ENCODE measurements at places on chromosomes 2 and 18. TPM values are rescaled to one million over a fixed set of nuclear protein-coding genes. Genes with fewer than 3 reads are reported as not detected.

Gene FOXD4L1
- total RNA-seq = not detected

Gene DOK6
- 0.76 TPM for total RNA-seq

Gene ITPRIPL1
- total RNA-seq = 0.25 TPM

Gene LRRTM4
- not detected for total RNA-seq

Gene SEPTIN10
- total RNA-seq = 152 TPM

Gene FAHD2A
- 23.8 TPM for total RNA-seq

Gene COPS7B
- 30.4 TPM for total RNA-seq

Gene UGT1A3
- total RNA-seq = not detected

Gene C2orf80
- total RNA-seq = not detected

Gene RBM45
- total RNA-seq = 15.2 TPM

Gene RGPD3
- total RNA-seq = 0.13 TPM

Gene FLACC1
- total RNA-seq = 2.3 TPM

Gene C2orf81
- 3.5 TPM for total RNA-seq

Gene ACTG2
- not detected for total RNA-seq

Gene ZSWIM2
- not detected for total RNA-seq

DNA sequence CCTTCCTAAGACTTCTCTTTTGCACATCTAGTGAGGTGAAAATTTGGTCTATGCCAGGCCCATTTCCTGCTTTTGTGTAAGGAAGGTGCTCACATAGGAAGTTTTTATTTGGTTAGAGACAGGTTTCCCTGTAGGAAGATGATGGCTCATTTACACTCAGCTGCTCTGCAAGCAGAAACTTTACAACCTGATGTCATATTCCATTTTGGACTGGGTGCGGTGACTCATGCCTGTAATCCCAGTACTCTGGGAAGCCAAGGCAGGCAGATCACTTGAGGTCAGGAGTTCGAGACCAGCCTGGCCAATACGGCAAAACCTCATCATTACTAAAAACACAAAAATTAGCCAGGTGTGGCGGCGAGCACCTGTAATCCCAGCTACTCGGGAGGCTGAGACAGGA lies 35.8 kb downstream of the CASP10 start:
- DNase-seq = peak; percentile 48

DNA sequence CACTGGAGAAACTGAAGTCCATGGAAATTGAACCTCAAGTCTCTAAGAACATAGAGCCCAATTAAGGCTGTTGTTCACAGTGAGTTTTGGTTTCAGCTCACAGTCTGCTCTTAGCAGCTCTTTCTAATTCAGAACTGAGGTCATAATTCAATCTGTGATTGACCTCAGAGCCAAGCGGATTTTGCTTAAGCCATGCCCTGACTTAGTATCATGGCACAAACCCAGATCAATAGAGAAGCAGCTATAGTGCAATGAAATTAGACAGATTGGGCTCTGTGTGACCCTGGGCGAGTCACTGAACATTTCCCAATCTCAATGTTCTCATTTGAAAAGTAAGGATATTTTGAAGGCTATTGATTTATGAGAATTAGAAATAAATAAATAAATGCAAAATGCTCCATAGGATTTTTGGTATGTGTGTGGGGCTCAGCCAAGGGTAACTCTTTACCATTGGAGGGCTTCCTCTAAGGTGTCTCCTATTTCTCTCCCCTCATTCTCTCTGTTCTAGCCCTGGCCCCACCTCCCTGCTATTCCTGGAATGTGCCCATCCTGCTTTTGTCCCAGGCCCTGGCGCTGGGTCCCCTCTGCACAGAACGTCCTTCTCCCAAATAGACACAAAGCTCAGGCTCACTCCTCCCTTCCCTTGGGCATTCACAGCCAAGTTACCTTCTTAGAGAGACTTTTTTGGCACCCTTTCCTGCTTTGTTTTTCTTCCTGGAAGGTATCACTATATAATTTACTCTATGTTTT lies 239.6 kb downstream of the LPIN1 start:
- no peak for DNase-seq

DNA sequence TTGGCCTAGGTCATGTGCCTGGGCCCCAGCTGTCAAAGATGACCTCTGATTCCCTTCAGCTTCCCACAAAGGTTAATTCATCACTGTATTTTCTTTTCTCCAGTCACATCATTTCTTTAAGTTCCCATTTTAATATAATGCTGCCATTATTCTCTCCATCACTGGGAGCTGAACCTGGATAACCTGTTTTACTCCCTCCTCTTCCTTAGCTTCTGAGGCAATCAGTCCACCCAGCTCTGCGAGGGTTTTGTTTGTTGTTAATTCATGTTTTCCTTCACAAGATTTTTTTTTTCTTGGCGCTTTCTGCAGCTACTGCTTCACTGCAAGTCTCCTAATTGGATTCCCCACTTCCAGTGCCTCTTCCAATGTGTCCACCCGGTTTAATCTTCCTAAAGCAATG lies 5.1 kb upstream of the EML4 start:
- no peak for DNase-seq

DNA sequence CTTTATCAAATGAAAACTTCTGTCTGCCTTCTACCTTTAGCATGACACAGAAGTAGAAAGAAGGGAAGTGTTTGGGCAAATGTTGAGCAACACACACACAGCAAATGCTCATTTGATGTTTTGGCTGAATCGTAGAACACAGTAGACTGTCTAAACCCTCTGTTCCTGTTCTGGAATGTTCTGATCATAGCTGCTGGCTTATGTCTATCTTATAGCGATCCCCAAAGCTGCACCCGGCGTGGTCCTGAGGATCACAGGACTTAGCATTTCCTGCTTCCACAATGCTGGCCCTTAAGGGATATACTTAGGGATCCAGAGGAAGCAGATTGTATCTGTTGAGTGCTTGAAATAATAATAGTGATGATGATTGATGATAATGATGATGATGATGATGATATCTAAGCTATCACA lies 15.2 kb downstream of the GNLY start:
- DNase-seq = peak; percentile 46

- no peak for DNase-seq
Observed at GRCh38 chr2:150431561-150432311, 55.7 kb downstream of the RND3 start.

DNA sequence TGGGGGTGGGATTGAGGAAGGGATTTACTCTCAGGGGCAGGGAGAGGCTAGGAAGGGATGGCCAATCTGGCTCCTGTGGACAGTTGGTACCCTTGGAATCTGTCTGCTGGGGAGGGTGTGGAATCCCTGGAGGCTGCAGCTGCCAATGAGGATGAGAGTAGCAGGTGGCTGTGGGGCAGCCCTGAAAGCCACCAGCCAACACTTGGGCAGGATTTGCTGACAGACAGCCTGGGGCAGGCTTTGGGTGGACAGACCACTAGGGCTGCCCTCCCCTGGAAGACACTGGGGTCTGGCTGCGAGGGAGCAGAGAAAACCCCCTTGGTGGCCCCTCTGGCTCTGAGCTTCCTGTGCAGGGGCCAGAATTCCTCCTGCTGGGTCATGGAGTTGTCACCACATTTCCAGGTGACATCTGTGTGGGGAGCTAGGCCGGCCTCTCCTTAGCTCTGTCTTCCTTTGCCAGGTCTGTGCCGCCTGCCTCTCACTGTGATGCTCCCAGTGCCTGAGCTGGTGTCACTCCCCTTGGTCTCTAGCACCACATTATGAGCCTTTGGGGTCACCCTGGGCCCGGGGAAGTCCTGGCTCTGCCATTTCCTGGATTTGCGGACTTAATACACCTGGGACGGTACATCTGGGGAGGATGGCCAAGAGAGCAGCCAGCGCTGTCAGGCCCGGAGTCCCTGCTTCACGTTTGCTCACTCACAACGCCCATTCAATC lies 13.4 kb upstream of the ARHGEF4 start:
- no peak for DNase-seq

- DNase-seq = no peak
Observed at GRCh38 chr18:38933910-38934510, 1368.4 kb upstream of the CELF4 start.

DNA sequence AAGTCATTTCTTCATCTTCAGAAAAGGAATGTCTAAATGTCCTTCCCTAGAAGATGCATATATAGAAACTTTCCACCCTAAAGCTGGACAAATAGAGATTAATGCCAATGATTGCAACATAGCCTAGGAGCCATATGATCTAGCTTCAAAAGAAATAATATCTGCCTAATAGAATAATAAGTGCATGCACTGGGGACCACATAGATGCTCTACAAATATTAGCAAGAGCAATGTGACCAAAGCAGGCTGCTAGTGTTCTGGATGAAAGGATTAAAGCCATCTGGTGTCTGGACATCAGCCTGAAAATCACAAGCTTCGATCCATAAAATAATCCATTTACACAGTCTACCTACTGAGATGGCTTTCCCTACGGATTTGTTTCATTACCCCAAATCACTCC lies 280.1 kb upstream of the KLHL14 start:
- no peak for DNase-seq

- DNase-seq = peak; percentile 20
Observed at GRCh38 chr2:172107690-172108586, 5.2 kb upstream of the DLX2 start.

DNA sequence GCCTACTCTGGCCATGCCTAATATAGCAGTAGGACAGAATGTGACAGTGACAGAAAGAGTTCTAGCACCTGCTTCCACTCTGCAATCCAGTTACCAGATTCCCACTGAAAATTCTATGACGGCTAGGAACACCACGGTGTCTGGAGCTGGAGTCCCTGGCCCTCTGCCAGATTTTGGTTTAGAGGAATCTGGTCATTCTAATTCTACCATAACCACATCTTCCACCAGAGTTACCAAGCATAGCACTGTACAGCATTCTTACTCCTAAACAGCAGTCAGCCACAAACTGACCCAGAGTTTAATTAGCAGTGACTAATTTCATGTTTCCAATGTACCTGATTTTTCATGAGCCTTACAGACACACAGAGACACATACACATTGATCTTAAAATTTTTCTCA lies 45.2 kb upstream of the TTR start:
- DNase-seq = no peak

- no peak for DNase-seq
Observed at GRCh38 chr2:46041434-46041833, 255.8 kb upstream of the EPAS1 start.

- DNase-seq = no peak
Observed at GRCh38 chr2:24501813-24502212, 10.8 kb downstream of the NCOA1 start.

DNA sequence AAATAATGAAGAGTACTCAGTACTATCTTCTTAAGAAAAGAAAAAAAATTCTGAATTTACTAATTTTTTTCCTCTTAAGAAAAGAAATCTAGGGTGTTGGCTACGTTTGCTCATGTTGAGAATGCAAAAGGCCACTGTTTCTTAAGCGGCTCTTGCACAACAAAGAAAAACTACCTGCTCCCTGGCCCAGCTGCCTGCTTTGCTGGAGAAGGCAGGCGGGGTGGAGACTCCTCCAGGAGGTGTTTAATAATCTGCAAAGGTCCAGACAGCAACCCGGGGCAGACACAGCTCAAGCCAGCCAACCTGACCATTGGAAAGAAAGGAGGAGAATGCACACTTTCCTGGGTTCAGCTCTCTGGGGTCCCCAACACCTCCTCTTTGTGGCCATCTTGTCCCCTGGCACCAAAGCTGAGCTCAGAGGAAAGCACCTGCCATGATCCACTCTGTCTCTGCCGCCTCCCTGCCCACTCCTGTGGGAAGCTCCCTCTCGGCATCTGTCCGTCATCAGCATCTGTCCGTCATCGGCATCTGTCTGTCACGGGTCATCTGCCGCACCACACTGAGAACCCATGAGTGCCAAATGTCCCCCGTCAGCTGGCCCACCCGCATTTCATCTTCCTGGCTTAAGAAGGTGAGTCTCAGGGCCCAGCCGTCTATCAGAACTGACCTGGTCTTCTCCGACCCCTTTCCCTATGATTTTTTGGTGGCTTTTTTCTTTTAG lies 11.9 kb downstream of the ZNF516 start:
- no peak for DNase-seq

- DNase-seq = no peak
Observed at GRCh38 chr2:197059477-197059876, 133.0 kb upstream of the PGAP1 start.

GRCh38 chr2:219252570-219252899 lies 508 bp upstream of the TUBA4B start:
- DNase-seq = peak; percentile 52

DNA sequence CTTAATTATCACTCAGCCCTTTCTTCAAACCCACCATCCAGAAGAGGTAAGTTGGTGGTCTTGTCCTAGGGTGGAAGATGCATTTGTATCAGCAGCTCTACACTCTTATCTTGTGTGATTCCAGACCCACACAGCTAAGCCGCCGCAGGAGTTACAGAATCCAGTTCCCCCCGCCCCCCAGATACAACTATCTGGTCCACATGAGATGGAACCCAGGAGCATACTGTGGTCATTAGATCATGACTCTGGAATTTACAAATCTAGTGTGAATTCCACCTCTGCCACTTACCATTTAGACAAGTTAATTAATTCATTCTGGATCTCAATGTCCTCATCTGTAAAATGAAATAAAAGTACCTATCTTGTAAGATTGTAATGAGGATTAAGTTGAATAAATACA lies 486.4 kb downstream of the BCL11A start:
- DNase-seq = no peak

- peak; percentile 13 for DNase-seq
Observed at GRCh38 chr2:19579461-19579860, 221.0 kb upstream of the OSR1 start.

- no peak for DNase-seq
Observed at GRCh38 chr2:232976666-232977437, 36.2 kb downstream of the NGEF start.

- no peak for DNase-seq
Observed at GRCh38 chr18:79983253-79983652, 5.1 kb downstream of the TXNL4A start.

DNA sequence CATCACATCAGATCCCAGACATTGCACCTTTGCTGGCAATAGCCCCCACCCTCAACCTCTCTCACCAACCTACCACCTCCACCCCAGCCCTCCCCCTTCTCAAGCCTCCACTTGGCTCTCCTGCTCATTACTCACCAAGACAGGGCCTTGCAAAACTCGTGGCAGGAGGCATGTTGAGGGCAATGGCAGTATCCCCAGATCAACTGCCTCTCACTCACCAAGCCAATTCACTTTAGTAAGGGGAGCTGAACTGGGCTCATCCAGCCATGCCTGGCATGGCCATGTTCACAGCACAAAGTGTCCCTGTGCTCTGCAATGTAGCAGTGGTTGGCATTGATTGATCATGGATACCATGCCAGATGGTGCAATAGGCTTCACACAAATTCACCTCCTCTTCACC lies 46.3 kb upstream of the TEX51 start:
- DNase-seq = no peak

GRCh38 chr18:48917579-48918517 lies 32.9 kb downstream of the SMAD7 start:
- no peak for DNase-seq

DNA sequence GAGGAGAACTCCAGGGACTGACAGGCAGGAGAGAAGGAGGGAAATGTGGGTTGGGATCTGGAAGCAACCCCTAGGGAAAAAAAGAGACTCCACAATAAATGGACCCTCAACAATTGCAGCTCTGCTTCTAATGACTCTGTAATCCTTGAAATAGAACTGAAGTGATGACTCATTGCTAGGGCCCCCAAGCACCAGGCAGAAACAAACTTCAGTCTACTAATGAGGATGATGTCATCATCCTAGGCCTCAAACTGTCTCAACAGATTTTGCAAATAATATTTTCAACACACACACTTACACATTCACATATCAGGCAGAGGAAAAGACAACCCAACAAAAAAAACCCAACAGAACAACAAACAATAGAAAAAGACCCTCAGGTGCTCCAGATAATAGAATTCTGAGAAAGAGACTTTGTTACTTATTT lies 143.3 kb downstream of the HDAC4 start:
- peak; percentile 90 for DNase-seq

GRCh38 chr18:46668135-46668534 lies 11.1 kb upstream of the LOXHD1 start:
- no peak for DNase-seq

GRCh38 chr2:69203166-69203985 lies 183.7 kb downstream of the GFPT1 start:
- DNase-seq = no peak

- DNase-seq = no peak
Observed at GRCh38 chr2:181234487-181234891, 222.7 kb upstream of the ITGA4 start.

Measured in GM23248 (cell line).